PC-9 (cell line): ENCODE measurements at places on chromosomes 12 and 14. TPM values are rescaled to one million over a fixed set of nuclear protein-coding genes. Genes with fewer than 3 reads are reported as not detected.

GRCh38 chr14:34420547-34421150 lies 41.4 kb downstream of the SPTSSA start:
- no peaks in the 10 kb centered on the region for H3K27me3 ChIP-seq
- no peaks in the 10 kb centered on the region for H3K36me3 ChIP-seq
- peaks cover 15% of the 10 kb centered on the region for H3K4me1 ChIP-seq

DNA sequence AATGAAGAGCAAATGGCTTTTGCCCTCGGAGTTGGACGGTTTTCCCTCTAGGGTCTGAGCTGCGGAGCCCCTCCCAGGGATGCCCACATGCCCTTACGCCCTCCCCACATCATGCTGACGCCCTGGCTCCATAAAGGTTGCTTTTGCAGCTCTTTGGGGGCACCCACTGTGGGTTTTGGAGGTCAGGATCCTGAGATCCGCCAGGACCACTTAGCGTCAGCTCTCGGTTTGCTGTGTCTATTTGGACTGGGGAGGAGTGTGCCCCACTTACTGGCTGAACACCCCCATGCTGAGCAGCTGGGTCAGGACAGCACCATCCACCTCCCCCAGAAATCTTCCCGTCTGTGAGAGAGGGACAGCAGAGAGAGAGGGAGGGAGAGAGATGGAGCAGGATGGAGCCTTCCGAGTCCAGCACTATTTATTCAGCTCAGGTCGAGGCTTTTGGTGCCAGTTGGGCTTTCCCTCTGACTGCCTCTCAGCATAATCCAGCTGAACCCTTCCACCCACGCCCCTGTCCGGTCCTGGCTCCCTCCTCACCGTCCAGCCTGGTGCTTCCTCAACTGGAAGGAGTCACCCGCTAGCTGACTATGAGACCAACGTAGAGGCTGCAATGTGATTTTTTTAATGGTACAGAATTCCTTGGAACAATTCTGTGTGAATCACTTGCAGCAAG lies 18.9 kb upstream of the LRTM2 start:
- no peak overlapping the region for H3K27ac ChIP-seq
- peaks cover 22% of the 10 kb centered on the region for H3K27me3 ChIP-seq
- DNase-seq: no peak
- peaks cover 2% of the 10 kb centered on the region; the same call in 1 of the 2 replicates for H3K4me1 ChIP-seq
- H3K4me3 ChIP-seq: no peak overlapping the region
- no peaks in the 10 kb centered on the region for H3K36me3 ChIP-seq

The FBRSL1 gene
- 59.5 and 76.1 TPM in 2 replicates for total RNA-seq

DNA sequence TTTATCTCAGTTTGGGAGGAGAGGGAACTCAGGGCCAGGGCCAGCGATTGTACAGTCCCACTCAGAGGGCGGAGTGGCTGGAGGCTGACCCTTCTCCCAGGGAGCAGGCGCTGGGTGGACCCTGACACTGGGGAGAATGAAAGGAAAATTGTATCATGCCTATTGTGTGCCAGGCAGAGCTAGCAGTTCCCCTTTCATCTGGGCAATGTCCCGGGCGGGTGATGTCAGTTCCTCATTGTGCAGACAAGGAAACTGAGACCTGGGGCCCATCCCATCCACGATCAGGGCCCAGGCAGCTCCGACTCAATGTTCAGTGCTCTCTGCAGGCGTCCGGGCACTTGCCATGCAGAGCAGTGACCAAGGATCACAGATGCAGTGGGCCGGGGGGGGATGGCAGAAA lies 101.9 kb upstream of the RTL1 start:
- DNase-seq: no peak
- peaks cover 65% of the 10 kb centered on the region for H3K27me3 ChIP-seq
- no peaks in the 10 kb centered on the region for H3K36me3 ChIP-seq
- H3K4me1 ChIP-seq: no peaks in the 10 kb centered on the region
- H3K4me3 ChIP-seq: no peak overlapping the region
- no peak overlapping the region for H3K27ac ChIP-seq

GRCh38 chr12:29739279-29739991 lies 44.3 kb downstream of the TMTC1 start:
- H3K27ac ChIP-seq: no peak overlapping the region
- no peak for DNase-seq
- no peak overlapping the region for H3K4me3 ChIP-seq
- H3K27me3 ChIP-seq: no peaks in the 10 kb centered on the region

DNA sequence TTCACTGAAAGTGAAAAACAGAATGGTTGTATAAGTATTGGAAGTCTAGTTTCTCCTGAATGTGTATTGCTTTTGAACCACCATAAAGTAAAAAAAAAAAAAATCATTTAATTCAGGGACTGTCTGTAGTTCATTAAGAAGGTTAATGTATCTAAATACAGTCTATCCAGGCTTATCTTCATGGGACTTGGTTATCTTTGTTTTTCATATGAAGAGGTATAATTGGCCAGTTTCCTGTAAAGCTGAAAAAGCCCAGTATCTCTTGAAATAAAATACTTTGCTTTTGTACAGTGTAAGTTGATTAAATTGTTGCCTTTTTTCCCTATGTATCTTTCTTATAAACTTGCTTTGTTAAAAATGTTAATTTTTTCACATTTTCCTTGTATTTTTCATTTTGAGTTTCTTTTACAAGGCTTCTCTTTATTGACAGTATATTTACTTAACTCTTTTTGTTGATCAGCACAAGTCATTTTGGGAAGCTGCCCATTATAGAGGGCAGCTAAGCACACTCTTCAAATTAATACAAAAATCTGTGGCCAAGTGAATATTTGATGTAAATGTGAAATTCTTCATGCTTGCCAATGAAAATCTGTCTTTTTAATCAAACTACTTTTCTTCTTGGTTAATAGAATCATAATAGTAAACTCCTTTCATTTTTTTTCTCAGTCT lies 156.0 kb downstream of the TMTC3 start:
- peaks cover 37% of the 10 kb centered on the region for H3K4me1 ChIP-seq
- no peak for DNase-seq
- H3K4me3 ChIP-seq: no peak overlapping the region
- no peaks in the 10 kb centered on the region for H3K36me3 ChIP-seq
- H3K27me3 ChIP-seq: no peaks in the 10 kb centered on the region
